CD14-positive monocyte (primary cell): ENCODE measurements at places on chromosomes 7 and 10.

DNA sequence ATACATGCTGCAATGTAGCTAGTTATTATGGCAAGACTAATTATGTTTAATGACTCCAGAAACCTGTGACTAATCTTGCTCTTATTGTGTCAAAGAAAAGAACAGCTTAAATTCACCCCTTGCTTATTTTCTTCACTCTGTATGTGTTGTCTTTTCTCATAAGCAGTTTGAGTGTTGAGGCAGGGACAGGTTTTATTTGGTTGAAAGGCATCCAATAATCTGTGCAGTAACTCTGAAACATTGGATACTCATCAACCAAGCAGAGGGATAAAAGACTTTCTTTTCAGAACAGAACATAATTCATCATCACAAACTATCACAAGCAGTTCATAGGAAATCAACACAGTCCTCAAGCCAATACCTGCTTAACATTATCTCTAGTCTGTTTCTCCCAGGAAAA is 797.6 kb upstream of the MBL2 start:
- DNase-seq = no peak

DNA sequence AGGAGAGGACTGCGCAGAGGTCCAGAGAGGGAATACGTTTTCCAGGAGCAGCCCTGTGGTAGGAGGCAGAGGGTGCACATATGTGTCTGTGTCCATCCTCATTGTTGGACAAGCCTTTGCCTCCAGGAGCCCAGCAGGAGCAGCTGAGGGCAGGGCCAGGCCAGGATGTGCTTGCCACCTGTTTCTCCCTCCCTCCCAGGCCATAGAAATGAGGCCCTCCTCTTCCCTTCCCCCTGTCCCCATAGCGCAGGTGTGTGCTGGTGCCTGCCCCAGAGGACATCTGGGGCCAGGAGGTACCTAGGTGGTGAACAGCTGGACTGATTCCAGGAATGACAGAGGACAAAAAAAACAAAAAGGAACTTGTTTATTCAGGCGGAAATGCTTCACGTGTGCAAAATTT is 10.5 kb upstream of the CXCL12 start:
- DNase-seq = no peak

GRCh38 chr10:120115959-120116358 is 223.4 kb downstream of the SEC23IP start:
- DNase-seq = no peak

DNA sequence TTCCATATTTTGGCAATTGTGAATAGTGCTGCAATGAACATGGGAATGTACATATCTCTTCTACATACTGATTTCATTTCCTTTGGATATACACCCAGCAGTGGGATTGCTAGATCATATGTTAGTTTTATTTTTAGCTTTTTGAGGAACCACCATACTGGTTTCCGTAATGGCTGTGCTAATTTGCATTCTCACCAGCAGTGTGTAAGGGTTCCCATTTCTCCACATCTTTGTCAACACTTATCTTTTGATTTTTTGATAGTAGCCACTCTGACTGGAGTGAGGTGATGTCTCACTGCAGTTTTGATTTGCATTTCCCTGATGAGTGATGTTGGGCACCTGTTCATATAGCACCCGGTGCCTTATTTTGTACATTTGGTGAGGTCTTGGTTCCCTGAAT is 519.6 kb downstream of the REEP3 start:
- DNase-seq = peak; percentile 41

DNA sequence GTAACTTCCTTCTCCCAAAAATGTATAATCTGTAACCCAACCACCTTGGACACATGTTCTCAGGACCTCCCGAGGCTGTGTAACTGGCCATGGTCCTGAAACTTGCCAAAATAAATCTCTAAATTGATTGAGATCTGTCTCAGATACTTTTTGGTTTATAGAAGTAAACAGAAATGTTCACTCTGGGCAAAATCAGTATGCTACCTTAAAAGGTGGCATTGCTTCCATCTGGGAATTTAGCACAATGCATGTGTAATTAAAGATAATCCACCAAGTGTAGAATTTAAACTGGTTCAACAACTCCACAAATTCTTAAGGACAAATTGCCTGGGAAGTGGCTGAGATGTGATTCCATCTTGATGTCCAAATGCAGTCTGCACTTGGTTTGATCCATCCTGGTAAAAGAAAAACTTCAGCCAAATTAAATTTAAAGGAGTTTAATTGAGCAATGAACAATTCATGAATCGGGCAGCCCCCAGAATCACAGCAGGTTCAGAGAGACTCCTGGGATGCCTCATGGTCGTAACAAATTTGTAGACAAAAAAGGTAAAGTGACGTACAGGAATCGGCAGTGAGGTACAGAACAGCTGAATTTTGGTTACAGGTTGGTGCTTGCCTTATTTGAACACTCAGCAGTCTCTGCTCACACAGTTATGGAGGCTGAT is 102.6 kb upstream of the PFKP start:
- no peak for DNase-seq

DNA sequence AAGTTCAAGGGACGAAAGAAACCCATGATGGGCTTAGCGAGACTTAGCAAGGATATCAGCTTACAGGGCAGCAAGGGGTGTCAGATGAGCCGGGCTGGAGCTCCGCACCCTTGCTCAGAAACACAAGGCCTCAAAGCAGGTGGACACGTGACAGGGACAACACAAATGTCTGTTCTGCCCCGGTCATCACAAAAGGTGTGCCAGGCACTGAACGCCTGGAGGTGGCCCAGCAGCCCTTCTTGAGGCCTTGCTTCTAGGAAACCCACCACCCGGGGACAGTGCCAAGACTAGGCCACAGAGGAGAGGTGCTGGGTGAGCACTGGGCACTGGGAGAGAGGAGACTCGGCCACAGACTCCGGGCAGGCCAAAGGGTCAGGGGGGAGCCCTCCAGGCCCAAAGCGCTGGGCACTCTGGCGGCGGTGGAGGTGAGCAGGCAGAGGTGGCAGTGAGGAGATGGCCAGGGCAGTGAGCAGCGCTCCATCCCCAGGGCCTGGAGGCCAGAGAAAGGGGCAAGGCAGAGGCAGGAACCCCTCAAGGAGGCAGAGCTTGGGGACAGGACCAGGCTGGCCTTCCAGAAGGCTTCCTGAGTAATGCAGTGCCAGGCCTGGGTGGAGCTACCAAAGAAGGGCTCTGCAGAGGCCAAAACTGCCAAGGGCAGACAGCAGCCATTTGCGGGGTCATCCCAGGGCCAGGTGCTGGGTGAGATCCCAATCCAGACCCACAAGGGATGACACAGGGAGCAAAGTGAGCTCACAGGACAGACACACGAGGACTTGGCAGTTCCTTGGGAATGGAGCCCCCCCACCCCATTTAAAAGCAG is 22.7 kb downstream of the EBF3 start:
- no peak for DNase-seq

DNA sequence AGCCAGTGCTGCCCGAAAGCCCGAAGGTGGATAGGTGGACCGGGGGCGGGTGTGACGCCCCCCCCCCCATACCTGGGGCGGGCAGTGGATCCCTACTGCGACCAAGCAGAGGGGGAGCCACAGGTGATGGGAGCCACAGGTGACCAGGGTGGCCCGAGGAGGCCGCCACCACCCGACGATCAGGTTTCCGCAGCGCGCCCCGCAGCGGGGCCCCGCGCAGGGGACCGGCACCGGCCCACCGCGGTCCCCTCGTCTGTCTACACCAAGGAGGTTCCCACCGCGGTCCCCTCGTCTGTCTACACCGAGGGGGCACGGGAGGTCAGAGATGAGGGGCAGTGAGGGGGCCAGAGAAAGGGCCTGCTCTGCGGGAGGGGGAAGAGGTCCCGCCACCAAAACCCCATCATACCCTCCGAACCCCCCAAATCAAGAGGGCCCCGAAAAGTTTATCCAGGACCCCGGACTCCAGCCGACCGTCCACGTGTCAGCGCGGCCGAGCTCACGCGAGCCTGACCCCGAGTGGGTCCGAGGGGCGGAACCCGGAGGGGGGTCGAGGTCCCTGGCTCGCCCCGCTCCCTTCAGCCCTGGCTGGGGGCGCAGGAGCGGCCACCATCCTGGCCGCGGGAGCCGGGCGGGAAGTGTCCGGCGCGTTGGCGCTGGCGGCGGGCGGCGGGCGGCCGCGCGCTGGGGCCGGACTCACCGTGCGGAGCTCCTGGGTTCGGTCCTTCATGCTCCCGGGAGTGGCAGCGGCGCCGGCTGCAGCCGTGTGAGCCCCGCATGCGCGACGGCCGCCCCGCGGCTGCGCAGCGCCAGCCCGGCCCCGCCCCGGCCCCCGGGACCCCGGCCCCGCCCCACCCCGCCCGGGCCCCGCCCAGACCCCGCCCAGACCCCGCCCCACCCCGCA is at the start of gene STX1A:
STX1A (minus strand) TSS at position 765 of the 901 bp plus-strand sequence; CDS start at position 727, 38 bp downstream.
- DNase-seq = peak; percentile 30

DNA sequence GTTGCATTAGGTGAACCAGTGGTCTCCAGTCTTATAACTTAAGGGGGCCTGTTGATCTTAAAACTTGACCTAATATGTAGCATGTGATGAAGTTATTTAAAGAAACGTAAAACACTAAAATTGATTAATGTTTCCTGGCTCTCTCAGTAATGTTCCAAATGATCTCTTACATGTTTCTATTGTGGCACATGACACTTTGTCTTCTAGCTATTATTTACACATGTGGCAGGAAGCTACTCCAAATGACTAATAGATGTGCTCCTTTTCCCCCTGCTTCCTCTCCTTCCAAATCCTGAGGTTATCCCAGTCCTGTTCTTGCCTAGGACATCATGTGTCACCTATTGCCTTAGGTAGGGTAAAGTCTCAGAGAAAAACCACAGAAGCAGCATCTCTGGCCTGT is 89.4 kb downstream of the FAS start:
- no peak for DNase-seq

GRCh38 chr10:114332301-114333192 is 71.8 kb downstream of the AFAP1L2 start:
- no peak for DNase-seq

GRCh38 chr7:110075450-110075849 is 1015.5 kb upstream of the LRRN3 start:
- no peak for DNase-seq

- no peak for DNase-seq
These were observed 130.5 kb downstream of the GRK5 start for GRCh38 chr10:119337796-119338432.

GRCh38 chr10:119893074-119893473 is 544 bp downstream of the SEC23IP start:
- no peak for DNase-seq

GRCh38 chr7:158138329-158138597 is 449.4 kb downstream of the PTPRN2 start:
- no peak for DNase-seq

GRCh38 chr7:20241194-20241910 is 24.2 kb upstream of the MACC1 start:
- no peak for DNase-seq

DNA sequence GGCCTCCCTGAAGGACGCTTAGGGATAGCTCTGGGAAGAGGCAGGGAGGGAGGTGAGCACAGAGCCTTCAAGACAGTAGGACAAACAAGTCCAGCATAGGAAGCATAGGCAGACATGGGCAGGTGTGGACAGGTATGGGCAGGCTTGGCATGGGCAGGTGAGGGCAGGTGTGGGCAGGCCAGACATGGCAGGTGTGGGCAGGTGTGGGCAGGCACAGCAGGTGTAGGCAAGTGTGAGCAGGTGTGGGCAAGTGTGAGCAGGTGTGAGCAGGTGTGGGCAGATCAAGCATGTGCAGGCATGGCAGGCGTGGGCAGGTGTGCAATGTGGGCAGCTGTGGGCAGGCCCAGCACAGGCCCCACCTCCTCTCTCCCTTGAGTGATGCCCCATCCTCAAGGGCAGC is 148.8 kb upstream of the ZMIZ1 start:
- no peak for DNase-seq

GRCh38 chr7:51450541-51450940 is 133.9 kb upstream of the COBL start:
- no peak for DNase-seq

GRCh38 chr7:93575555-93576399 is 1.3 kb upstream of the CALCR start:
- no peak for DNase-seq

GRCh38 chr7:106059556-106059955 is 52.6 kb downstream of the SYPL1 start:
- peak; percentile 60 for DNase-seq

- DNase-seq = no peak
These were observed 53.0 kb upstream of the NFKB2 start for GRCh38 chr10:102342458-102342857.

DNA sequence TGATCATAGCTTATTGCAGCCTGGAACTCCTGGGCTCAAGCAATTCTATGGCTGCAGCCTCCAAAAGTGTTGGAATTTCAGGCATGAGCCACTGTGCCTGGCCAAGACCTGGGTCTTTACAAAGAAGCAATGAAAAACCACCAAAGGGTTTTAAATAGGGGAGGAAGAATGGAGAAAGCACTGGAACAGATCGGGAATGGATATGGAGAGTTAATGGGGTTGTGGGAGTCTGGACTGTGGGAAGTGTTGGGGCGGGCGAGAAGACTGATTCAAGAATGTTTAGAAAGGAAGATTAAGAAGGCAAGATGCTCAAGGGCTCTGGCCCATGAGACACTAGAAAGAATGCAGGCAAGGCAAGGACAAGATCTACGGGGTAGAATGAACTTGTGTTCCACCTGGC is 98.5 kb downstream of the CARD11 start:
- no peak for DNase-seq

- peak; percentile 77 for DNase-seq
These were observed 81.3 kb downstream of the PRKCQ start for GRCh38 chr10:6498771-6499170.

GRCh38 chr7:85103962-85104361 is 82.9 kb downstream of the SEMA3D start:
- DNase-seq = no peak

DNA sequence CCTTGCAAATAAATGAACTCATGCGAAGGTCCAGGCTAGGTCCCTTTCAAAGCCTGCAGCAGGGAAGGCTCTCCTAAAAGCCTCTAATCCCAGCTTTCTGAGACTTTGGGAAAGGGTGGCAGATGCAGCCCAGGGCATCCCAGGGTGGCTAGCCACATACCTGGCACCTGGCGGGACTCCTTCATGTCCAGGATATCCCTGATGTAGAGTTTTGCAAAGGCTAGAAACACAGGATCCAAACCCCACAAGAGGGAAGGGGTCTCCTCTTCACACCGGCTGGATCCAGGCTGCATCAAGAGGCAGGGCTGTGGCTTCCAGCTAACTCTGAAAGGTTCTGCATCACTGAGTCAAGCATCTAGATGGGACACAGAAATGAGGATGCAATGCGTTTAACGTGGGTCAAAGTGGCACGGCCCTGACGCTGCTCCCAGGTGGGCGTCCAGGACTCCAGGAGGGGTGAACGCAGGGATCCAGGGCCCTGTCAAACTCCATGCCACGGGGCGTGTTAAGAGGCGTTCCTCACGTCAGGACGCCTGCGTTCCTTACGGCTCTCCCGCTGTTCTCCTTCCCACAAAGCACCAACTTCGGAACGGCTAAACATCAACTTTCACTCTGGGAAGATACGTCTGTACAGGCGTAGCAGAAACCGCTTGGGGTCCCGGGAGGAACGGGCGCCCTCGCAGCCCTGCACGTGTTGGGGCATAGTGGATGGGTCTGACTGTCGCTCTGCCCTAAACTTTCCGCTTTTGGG is 507 bp downstream of the STN1 start:
- peak; percentile 19 for DNase-seq

DNA sequence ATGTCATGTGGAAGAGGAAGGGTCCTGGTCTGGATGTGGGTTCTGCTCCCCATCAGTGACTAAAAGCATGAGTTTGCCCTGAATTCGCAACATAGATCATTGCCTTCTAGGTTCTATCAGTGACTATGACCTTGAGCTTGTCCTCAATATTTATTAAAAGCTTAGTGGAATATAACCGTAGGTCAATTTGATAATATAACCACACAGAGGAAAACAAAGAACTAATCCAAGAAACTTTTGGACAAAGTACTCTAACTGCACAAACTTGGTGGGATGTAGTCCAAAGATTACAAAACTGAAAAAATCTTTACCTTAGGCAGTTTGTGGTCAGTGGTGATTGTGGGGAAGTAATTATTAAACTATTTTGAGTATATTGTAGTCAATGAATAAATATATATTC is 152.9 kb downstream of the CYP26A1 start:
- DNase-seq = no peak
